T-cell (primary cell): ENCODE measurements at places on chromosomes 13 and 19.

GRCh38 chr19:48468772-48469288 is 339 bp upstream of the CYTH2 start:
- peak; percentile 99 for DNase-seq

DNA sequence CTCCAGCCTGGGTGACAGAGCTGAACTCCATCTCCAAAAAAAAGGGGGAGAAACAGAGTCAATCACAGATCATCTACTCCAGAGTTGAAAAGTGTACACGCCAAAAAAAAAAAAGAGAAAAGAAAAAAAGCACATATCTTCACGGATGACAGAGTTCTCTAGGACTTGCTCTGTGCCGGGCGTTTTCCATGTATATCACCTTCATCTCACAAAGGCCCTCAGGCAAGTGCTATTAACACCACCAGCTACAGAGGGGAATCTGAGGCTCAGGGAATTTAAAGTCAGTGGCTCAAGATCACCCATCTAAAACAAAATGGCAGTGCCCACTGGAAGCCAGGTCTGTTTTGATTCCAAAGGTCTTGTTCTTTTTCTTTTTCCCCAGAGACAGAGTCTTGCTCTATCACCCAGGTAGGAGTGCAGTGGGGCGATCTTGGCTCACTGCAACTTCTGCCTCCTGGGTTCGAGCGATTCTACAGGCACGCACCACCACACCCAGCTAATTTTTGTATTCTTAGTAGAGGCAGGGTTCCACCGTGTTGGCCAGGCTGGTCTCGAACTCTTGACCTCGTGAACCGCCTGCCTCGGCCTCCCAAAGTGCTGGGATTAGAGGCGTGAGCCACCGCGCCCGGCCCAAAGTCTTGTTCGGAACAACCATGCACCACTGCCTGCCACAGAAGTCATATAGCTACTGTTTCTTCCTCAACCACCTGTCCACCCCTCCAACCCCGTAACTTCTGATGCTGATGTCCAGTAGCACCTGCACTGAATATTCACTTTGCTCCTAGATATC is 42.2 kb downstream of the SAE1 start:
- DNase-seq = no peak

DNA sequence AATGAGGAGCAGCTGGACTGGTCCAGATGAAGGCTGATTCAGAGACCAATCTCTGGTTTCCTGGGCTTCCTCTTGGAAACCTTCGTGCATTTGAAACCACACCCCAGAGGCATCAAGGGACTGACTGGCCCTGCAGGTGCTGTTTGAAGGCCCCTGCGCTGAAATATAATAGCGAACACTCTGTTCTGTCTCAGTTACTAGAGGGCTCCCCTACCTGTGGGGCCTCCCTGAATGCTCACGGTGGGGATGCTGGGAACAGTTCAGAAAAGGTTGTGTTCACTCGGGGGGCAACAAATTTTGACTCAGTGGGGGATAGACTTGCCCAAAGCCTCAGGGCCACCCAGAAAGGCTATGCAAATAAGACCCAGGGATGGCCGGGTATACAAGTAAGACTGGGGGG is 6.4 kb downstream of the CCDC8 start:
- DNase-seq = no peak

GRCh38 chr19:615619-616018 is 17.7 kb downstream of the POLRMT start:
- DNase-seq = no peak

DNA sequence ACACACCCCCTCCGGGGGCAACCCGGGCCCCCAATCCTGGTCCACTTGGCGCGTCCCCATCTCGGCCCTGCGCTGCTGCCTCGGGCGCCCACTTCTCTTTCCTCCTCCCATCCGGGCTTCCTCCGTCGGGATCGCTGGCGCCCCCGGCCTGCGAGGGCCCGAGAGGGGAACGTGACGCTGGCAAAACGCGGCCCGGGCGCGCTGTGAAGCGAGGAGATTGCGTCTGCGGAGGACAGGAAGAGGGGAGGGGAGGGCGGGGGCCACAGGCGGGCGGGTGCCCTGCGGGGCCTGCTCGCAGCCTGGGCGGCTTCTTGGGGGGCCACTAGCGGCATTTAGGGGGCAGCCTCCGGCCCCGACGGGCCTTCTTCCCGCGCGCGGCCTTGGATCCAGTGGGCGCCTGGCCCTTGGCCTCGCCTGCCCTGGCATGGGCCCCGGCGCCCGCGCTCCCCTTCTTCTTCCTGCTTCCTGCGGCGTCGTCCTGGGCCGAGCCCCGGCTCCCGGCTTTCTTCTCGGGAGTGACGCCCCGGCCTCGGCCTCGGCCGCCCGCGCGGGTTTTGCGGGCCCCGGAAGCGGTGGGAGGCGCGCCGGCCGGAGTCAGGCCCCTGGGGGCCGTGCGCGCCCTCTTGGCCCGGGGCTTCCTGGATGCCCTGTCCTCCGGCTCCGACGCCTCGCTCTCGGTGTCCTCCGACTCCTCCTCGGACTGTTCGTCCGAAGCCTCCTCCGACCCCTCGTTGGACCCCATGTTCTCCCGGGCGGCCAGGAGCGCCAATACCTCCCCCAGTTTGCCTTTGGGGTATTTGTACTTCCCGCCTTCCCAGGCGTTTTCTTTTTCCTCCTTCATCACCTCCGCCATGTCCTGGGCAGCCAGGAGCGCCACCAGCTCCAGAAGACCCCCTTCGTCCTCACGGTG is 2.2 kb downstream of the PNMA8B start:
- no peak for DNase-seq

GRCh38 chr19:4981681-4981958 is 12.7 kb downstream of the KDM4B start:
- no peak for DNase-seq

- DNase-seq = no peak
Observed at GRCh38 chr19:32287811-32288227, 57.6 kb upstream of the ZNF507 start.

DNA sequence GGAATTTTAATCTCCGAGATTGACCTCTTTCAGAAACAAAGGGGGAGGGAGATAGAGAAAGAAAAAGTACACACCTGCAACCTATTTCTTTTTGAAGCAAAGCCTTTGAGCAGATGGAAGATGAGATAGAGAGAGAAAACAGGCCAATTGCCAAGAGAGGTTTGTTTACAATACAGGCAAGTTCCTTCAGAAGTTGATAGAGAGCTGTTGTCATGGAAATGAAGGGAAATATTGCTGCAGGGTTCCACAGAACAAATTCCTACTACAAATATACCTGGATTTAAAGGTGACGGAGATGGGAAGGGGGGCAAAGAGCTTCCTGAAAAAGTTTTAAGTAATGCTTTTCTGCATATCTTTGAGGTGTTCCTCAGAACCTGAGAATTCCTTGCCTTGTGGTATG is 388.4 kb downstream of the NDFIP2 start:
- no peak for DNase-seq

DNA sequence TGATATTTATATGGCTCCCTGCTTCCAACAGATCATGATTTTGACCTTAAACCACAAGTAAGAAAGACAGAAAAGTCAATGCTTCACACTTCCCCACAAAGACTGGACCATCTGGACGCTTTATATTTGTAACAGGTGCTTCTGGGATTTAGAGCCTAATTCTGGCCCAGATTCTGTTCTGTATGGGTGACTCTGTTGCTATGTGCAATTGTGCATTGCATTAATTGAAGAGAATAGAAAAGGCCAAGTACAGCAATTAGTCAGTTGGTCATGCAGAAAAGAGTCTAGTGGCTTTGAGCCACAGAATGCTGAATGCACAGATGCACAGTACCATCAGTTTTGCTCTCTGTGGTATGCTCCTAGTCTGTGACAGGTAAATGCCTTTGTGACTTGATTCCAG is 657.4 kb upstream of the ATXN8OS start:
- DNase-seq = no peak

- no peak for DNase-seq
Observed at GRCh38 chr19:41883463-41883820, 458 bp downstream of the ARHGEF1 start.

DNA sequence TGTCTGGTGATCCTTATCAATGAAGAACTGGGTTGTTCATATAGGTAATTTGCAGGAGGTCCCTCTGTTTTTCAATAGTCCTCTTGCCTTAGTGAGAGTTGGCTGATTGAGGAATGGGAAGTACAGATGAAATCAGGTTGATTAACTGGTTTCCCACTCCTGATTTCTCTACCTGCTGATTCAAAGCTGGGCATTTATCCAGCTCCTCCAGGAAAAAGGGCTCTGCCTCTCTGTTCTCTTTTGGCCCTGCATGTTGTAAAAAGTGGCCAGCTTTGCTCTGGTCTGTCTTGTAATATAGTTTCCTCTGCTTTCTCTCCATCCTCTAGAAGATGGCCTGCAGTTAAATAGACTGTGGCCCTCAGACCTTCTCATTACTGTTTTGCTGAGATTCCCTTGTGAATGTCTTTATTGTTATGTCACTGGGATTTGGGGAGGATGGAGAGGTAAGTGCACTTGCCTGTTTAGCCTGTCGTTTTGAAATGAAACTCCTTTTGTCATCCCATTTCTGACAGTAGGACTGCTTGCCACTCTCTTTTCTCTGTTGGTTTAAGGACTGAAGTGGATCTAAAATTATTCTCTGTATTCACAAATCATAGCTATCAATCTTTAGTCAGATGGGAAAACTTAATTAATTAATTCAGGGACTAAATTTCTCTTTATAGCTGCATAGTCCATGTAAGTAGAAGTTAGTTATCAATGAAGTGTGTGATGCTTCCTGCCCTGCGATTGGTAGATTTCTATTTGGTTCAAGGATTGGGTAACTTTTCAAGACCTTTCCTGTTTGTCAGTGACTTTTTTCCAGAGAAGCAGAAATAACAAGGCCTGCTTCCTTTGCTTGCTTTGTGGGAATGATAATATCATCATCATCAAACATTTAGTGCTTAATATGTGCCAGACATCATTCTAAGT is 28.5 kb downstream of the GARRE1 start:
- DNase-seq = no peak

DNA sequence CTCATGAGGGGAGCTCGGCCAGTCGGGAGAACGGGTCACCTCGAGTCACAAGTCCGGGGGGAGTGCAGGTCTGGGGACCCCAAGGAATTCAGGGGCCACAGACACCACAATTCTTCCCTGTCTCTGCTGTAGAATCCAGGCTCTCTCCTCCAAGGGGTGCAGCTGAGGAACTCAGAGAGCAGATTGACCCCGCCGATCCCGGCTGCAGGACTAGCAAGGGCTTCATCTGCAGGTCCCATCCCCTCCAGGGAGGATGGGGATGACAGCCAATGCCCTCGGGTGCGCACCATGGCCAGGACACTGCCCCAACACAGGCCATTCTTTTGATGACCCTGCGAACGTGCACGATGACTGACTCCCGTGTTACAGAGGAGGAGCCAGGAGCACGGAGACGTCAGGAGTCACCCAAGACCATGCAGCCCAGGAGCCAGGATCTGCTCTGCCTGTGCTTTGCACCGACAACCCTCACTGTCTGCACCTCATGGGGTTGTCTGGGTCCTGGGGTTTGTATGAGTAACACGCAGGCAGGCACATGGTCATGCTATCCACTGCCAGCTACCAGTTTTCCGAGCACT is 48.5 kb upstream of the TUBGCP3 start:
- DNase-seq = no peak

DNA sequence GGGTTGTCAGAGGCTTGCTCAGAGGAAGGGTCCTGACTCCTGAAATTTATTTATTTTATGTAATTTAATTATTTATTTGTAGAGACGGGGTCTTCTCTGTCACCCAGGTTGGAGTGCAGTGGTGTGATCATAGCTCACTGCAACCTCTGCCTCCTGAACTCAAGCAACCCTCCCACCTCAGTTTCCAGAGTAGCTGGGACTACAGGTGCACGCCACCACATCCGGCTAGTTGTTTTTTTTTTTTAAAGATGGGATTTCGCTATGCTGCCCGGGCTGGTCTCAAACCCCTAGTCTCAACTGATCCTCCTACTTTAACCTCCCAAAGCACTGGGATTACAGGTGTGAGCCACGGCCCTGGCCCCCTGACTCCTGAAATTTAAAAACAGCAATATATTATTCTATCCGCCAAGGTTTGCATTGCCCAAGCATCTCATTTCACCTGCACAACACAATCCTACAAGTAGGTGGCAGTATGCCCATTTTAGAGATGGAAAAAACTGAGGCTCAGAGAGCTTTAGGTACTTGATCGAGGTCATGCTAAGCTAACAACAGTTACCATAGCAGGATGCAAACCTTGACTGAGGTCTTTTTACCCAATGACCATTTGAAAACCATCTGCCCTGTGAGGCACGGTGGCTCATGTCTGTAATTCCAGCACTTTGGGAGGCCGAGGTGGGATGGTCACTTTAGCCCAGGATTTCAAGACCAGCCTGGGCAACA is 18.1 kb downstream of the ARHGEF18 start:
- no peak for DNase-seq

DNA sequence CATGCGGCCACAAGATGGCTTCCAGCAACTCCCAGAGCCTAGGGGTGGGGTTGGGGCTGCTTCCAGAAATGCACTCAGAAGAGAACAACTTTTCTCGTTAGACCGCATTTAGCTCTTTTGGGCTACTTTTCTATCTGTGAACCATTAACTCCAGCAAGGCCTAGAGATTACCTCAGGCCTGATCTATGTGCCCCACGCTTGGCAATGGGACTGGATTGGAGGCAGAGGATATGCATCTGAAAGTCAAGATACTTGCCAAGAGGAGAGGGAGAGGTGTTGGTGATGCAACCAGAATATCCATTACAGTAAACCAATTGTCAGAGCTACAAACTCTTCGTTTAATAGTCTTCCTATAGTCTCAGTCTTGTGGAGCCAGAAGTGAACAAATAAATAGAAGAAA is 177.7 kb downstream of the TDRD3 start:
- DNase-seq = no peak

- no peak for DNase-seq
Observed at GRCh38 chr13:94480672-94481145, 1.2 kb upstream of the DCT start.

DNA sequence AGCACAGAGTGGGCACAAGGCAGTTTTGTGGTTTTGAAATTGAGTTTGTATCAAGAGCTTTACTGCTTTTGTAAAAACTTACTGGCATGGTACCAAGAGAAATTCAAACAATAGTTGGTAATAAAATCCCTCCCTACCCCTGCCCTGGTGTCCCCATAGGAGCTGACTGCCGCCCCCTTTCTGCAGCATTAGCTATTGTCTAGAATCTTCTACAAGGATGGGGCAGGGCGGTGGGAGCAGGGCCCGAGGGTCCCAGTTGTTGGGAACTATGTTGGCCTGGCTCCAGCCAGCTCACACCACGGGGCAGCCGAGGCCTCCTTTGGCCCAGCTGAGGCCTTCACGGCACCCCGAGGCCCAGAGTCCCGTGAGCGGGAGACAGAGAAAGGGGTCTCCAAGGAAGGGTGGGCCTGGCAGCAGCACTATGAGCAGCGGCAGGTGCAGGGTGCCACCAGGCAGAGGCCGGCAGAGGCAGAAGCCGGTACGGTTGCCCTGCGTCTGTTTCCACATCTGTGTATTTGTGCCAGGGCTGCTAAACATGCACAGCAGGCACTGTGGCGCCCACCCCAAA is 57.9 kb downstream of the KDM4B start:
- no peak for DNase-seq
